ENCODE measurements at places on chromosomes 1 and 21.

GRCh38 chr1:2429780-2430591 lies 17.6 kb upstream of the PEX10 start:
- no peak for DNase-seq

- no peak for DNase-seq
These were observed 11.3 kb upstream of the ADGRB2 start for GRCh38 chr1:31775210-31775999.

DNA sequence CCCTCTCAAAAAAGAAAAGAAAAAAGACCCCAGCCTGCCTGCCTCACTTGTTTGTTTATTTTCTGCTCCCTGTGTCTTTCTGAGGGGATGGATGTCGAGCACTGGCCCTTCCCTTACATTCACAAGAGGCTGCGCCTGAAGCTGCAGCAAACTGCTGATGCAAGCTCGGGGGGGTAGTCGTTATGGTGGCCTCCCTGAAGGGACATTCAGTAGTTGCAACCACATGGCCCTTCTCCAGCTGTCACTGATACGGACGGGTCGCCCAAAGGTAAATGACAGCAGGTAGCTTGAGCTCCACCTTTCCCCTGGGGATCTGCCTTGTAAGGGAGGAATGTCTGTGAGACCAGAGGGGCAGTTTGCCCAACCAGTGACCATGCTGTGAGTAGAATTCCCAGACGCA lies 17.7 kb downstream of the PLEKHM2 start:
- no peak for DNase-seq

DNA sequence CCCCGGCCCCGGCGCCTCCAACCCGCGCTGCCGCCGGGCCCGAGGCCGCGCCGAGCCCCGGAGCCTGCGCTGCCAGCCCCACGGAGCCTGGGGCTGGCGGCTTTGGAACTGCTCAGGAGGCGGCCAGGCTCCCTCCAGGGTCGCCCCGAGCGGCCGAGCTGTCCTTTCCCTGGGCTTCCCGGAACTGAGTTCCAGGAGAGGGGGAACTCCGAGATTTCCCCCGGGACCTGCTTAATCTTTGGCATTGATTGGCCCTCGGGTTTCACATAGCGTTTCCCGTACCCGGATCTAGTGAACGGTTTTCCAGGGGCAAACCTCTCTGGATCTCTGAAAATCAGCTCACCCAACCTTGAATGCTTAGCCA lies 504 bp downstream of the H6PD start:
- DNase-seq = no peak

Measured in activated naive CD4-positive, alpha-beta T cell (primary cell).